ENCODE measurements at places on chromosomes 2 and 18.
A peak's percentile ranks its signal among the peaks of the same experiment; 100 is the strongest.

GRCh38 chr18:72692595-72692994 lies 148.5 kb upstream of the CBLN2 start:
- DNase-seq: no peak

DNA sequence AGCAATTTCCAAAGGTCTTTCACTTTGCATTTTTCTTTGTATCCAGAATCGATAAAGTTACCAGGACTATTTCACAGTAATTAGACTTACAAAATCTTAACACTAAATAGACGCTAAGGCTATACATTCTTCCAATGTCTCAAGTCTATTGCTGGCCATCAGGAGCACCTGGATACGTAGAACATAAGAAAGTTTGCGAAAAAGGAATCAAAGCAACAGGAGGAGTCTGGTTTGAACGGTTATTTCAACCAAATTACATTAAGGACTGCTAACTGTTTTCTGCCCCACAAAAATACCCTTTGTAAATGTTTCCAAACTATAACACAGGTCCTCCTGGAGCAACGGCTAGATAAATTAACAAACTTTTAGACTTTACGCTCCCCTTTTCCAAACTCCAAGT lies 1.4 kb upstream of the HNRNPA3 start:
- DNase-seq: no peak

- DNase-seq: no peak
Observed at GRCh38 chr2:231593666-231594065, 1.0 kb downstream of the TEX44 start.

DNA sequence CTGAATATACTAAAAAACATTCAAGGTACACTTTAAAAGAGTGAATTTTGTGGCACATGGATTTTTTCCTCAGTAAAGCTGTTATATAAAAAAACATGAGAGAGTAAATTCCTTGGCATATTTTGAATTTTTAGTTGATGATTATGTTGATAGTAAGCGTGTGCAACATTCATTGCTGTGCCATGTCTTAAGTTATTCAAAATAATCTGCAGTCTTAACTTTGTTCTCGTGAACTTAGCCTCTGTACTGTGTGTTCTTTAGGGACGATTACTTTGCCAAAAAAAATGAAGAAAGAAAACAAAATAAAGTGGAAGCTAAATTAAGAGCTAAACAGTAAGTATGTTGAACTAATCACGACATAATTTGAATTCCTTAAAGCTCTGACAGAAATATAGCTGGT lies 9.6 kb downstream of the SSB start:
- peak; percentile 89 for DNase-seq

DNA sequence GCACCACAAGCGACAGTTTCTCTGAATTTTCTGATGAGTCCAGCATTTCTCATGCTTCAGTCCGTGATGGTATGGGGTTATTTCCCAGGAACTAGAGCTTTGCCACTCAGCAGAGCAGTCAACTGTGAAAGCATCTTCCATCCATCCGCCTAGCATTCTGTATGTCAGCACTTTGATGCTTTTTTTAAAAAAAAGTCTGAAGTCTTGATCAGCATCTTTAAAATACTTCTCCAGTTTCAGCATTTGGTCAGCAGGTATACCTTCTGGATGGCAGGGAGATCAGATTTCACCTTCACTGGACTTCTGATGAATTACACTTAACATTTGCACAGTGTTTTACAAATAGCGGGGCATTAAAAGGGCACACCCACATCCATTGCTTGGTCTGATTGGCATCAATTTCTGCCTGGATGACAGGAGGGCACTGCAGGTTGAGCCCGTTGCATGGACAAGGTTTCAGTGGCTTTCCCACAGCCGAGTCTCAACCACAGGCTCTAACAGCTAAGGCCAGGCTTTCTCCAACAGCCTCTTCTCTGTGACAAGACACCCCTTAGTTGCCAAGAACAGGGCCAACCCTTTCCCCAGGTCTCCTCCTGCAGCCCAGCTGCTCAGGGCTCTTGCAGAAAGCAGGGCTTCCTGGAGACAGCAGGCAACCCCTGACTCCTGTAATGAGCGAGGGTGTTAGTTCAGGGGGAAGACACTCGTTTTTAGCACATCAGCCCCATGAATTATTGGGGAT lies 54.0 kb downstream of the EMILIN2 start:
- no peak for DNase-seq

DNA sequence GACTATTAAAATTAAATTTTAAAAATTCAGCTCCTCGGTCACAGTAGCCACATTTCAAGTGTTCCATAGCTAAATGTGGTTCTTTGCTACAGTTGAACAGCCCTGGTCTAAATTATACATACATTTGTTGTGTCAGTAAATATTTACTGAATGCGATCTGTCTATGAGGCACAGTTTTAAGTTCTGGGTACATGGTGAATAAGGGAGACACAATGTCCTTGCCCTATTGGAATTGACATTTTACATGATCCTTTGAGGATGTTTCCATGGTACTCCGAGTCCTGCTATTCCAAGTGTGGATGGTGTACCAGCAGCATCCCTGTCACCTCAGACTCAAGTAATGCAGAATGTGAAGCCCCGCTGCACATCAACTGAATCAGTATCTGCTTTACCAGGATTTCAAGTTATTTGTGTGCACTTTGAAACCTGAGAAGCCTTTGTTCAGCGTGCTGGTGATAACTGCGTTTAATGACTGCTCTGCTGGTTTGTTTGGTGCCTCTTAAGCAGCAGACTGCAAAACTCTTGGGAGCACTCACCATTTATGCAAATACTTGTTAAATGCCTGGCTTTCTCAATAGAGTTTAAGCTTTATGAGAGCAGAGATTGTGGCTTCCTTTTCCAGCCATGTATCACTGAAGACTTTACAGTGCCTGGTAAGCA lies 1.5 kb downstream of the GALNT1 start:
- peak; percentile 15 for DNase-seq

DNA sequence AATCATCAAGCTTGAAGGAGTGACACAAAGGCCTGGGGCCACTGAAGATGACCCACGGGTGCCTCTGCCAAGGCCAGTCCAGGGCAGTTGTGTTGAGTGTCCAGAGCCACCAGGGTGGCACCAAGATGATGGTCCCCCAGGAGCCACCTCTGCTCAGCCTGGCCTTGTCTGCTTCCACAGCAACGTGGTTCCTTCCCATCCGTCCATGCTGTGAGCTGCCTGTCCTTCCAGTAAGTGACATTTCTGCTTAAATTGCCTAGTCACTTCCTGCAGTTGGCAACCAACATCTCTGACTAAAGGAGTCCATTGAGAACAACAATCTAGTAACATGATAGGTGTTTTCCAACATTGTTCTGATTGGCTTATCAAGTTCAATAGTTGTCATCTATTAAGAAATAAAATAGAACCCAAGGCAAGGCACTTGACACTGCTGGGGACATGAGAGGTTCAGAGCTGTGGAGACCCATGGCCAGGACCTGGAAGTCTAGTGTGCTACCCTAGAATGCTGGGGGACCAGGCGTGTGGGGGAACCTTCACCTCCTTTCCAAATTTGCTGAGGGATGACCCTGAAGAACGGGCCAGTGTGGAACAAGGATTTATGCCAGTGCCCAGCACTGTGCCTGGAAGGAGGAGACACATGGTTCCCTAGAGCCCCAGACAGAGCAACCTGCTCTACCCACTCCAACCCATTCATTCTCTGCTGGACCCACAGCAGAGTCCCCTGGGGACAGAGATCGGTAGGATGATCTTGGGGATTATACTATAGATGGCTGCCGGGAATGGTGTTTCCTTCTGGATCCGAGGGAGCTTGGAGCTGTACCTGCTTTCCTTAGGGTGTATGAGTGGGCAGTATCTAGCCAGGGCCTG lies 98.9 kb upstream of the EPC2 start:
- DNase-seq: no peak

- no peak for DNase-seq
Observed at GRCh38 chr18:28043631-28044030, 133.3 kb downstream of the CDH2 start.

DNA sequence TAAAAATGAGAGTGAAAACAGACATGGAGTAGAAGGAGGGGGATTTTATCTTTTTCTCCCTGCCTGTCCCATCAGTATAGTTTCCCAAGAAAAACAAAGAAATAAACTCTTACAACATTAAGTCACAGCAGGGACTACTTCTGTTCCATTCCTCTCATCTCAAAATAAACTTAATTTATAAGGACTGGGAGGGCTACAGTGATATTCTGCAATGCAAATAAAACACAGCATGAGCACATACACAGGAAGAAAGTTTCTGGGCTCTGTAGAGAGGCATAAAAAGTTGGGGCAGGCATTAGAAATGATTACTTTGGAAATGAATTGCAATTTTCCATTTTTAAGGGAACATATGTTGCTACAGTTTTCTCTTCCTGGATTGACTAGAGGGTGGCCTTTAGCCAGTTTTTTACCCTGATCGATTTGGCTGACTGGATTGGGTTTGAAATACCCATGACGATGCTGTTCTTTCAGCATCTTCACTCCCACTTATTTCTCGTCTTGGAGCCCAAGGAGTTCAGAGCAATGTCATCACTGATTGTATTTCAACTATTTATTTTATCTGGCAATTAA lies 157.1 kb downstream of the ACTR3 start:
- no peak for DNase-seq

GRCh38 chr2:1910021-1910420 lies 165.7 kb upstream of the PXDN start:
- no peak for DNase-seq

All from fibroblast of skin of scalp (primary cell).